ENCODE measurements at places on chromosomes 11 and 22.

- no peak for DNase-seq
These were observed 424.6 kb downstream of the BRD1 start for GRCh38 chr22:49403102-49403501.

- DNase-seq, result no peak
These were observed 39.9 kb upstream of the MYO18B start for GRCh38 chr22:25702040-25702439.

- no peak for DNase-seq
These were observed 9.2 kb downstream of the KCNC1 start for GRCh38 chr11:17743808-17744119.

DNA sequence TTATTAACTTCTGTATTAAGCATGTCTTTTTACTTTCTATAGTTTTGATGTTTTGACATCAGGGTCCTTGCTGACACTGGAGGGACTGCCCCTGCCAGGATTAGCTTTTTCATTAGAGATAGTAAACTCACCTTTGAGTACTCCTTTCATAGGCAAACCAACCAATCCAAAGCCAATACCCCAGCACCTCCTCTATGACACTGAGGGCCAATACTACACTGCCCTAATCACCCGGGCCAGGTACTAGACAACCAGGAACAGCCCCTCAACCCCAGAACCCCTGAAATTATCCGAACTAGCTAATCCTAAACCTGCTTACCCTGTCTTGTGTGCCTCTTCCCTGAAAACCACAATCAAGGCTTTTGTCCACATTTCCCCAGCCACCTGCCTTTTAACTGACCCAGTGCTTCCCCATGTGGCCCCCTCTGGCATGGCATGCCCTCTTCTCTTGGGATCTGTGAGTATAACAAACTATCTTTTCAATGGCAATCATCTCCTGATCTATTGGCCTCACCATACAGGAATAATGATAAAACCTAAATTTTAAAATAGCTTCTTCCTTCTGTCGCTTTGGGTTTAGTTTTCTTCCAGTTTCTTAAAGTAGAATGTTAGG is 31.2 kb downstream of the RAB6A start:
- no peak for DNase-seq

- DNase-seq, result no peak
These were observed 195.7 kb downstream of the ADAMTS15 start for GRCh38 chr11:130644187-130644586.

DNA sequence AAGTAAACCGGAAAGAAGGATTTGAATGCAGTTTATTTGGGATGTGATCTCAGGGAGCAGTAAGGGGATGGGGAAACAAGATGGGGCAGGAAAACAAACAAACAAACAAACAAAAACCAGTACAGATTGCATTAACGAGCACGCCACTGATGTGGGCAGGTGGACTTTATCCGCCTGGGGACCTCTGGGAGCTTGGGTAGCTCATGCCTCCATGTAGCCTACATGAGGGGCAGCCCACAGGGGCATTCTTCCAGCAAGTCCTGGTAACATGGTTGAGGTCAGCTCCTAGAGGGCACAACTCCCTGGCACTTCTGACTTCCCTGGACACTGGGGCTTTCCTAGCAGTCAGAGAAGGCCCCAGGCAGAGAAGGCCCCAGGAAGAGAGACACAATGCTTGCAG is 38.6 kb downstream of the C11orf96 start:
- DNase-seq, result no peak

- DNase-seq, result no peak
These were observed 5.8 kb upstream of the SLC43A3 start for GRCh38 chr11:57432714-57433163.

DNA sequence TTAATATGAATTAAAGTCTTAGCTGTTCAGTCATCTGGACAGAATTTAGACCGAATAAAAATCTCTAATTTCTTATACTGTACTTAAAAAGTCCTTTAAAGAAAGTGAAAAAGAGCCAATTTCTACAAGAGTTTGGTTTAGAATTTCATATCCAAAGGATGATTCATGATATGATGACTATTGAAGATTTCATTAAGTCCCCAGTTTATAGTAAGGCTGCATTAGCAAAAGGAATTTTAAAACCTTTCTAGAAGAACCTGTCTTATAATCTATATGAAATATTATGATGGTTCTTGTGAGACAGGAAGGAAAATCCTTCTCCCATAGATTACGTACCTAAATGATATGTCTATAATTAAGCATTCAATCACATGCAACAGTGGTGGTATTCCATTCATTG is 34.8 kb downstream of the TSG101 start:
- no peak for DNase-seq

GRCh38 chr11:129410395-129410960 is 34.8 kb downstream of the BARX2 start:
- peak; percentile 4 for DNase-seq

DNA sequence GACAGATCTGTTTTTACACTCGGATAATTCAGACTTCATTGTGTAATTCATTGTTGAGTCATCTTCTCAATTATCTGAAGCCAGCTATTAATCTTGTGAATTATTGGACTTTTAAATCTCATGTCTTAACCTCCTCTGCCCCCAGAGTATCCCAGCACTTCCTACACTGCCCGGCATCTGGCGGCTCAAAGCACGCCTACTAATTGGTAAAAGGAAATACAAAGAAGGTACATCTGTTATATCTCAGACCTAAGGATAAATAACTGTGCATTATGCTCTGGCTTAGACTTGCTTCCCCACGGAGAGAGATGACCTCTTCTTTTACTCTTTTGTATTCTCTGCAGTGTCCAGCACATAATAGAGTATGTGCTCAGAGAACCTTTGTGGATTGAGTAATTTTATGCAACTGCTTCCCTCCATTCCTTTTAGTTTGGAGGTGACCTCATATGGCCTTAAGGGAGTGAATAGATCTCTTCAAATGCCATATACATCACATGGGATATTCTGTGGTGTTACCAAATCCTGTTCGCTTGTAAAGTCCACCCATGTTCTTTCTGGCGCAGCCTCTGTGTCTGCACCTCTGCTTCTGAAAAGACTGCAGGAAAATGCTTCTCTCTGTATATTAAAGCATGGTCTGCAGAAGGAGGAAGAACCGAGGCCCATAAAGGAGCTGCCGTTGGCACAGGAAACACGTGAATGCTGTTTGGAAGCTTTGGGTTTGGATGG is 125.6 kb upstream of the SORL1-AS1 start:
- DNase-seq, result no peak

DNA sequence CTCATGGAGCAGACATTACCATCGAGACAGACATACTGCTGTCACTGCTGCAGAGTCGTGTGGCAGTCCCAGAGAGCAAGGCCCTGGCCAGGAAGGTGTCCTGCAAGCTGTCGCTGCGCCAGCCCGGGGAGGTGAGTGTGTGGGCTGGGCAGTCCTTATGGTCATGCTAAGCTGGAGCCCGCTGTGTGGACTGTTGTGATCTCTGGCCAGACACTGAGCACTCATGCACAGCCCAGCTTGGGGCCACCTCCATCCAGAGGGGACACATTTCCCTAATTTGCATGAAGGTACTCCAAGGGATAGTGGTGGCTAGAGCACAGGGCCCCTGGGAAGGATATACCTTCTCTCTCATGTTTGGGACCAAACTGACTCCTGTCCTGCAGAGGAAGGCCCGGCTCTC is 9.6 kb downstream of the ANKK1 start:
- no peak for DNase-seq

DNA sequence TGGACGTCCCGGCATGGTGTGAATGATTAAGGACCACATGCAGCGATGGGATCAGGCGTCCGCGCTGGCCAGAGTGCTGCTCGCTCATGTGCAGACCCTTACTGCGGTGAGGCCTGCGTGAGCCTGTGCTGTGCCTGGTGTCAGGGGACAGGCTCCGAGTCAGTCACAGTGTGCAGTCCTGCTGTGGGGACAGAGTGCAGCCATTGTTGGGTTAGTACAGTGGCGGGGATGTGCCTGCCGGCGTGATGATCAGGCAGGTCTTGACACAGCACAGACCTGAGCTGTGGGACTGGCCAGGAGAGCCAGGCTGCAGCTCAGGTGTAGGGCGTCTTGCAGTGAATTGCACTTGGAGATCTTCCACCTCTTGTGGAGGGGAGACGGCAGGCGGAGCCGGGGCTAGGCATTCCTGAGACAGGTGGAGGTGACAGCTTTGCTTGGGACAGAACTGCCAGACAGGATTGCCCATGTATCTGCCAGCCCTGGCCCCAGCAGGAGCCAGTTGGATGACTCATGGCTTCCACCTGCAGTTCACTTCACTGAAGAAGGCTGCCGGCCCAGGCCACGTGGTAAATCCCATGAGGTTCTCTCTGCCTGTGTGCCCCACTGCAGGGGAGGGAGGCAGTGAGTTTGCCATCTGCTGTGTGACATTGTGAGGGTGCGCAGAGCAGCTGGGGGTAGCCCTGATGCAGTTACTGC is 17.3 kb downstream of the TRMU start:
- DNase-seq, result no peak

DNA sequence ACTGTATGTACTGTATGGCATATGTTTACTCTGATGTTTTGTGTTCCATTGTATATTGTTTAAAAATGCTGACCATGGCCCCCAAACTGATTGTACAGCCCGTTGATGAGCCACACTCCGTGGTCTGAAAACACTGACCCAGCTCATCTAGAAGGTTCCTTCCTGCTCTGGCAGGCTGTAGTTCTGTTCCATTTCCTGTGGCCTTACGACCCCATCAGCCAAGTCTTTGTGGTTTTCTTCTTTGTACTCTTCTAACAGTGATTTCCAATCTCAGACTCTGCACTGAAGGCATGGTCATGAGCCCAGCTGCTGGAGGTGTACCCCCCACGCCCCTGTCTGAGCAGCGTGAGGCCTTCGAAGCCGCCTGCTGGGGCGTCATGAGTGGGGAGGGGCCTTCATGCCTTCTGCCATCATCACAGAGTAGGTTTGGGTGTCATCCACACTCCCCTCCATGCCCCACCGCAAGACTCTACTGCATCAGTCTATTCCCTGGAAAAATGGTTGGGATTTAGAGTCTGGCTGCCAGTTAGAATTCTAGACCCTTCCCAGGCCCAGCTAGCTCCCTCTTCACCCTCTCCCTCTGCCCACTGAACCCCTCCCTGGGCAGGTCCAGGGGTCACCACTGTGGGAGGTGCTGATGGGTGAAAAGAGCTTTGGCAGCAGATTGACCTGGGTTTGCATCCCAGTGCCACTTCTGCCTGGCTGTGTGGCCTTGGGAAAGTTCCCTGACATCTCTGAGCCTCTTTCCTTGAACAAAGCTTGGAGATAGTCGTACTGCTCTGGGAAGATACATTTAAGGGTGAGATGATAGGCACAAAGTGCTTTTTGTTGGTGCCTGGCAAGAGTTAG is 11.3 kb upstream of the C11orf96 start:
- no peak for DNase-seq

DNA sequence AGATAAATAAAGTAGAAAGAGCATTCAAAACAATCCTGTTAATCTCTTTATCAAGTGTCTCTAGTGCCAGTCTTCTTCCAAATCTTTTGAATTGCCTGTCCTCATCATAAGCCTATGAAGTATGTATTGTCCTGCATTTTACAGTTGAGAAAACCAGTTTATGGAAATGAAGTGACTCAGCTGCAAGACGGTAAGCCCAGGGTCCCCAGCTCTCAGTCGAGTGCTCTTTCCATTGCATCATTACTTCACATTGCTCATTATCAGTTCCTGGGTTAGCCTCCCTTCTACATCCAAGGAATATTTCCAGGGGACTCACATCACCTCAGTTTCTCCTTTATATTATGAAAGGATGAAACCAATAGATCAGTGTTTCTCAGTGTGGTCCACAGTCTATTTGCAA is 9.1 kb upstream of the P4HA3 start:
- DNase-seq, result no peak

DNA sequence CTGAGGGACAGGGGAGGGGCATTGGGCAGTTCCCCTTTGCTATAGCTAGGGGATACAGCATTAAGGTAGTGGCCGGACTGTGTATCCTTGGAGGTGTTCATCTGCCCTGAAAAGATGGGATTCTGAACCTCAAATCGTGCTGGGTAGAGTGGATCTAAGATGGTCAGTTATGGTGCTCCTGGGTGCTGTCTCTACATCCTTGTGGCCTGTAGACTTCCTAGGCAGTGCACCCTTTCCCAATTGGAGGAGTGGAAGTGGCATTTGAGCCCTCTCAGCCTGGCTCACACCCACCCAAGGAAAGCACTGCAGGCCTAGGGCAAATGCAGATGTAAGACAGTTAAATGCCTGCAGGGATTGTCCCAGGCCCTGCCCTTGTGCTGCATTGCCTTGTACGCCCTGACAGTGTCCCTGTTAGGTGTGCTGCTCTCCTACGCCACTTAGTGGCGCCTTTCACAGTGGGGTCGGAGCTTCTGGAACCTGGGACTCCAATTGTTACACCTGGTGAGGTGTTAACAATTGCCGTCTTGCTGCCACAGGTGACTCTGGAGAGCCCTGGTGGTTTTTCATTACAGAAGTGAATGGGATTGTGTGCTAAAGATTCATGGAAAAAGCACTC is 35.0 kb downstream of the PPFIBP2 start:
- DNase-seq, result peak; percentile 12

DNA sequence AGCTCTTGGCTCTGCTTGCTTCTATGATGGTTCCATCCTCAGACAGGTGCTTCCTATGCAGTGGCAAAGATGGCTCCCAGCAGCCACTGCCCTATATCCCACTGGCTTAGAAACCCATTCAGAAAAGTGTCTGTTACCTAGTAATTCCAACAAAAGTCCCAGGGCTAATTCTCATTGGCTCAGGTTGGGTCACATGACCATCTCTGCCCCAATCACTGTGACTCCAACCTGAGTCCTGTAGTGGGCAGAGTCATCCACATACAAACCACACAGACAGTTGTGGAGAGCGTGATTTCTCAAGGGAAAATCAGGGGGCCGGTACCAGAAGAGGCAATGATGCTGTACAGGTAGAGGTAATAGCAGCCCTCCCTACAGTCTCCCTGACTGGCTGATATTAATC is 67.5 kb downstream of the LHFPL7 start:
- no peak for DNase-seq

- peak; percentile 75 for DNase-seq
These were observed 1.1 kb upstream of the FBXO7 start for GRCh38 chr22:32473388-32473952.

DNA sequence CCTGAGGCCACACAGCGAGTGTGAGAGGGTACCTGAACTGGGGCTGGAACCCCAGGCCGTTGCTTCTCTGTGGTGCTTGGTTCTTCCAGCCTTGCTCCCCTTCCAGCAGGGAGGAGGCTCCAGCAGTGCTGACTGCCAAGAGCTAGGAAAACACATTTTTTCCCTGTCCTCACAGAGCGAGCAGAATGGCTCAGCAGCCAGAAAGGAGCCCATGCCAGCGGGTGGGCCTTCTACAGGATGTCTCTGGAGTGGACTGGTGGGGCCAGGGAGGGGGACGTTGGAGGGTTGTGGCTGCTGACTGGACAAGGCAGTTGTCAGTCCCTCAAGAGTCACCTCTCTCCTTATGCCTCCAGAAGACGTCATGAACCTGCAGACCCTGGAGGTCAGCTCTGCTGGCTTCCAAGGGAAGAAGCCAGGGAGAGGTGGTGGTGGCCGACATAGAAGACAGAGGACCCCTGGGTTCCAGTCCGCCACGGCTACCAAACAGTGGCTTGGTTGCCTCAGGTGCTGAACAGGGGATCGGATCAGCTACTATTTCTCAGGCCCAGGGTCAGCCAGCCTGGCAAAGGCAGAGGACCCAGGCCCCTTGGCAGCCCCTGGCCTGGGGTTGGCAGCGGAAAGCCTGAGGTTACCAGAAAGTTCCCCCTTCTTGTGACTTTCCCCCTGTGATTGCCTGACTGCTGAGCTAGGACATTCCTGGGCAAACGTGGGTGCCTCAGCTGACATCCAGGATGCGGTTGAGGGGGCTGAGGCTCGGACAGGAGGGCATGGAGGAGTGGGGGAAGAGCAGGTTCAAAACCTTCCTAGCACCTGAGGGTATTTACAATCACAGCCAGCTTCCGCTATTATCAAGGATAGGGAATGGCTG is 3.7 kb downstream of the MAFF start:
- DNase-seq, result no peak

Measured in Jurkat, Clone E6-1 (cell line).